ENCODE measurements at places on chromosomes 11 and 22.

DNA sequence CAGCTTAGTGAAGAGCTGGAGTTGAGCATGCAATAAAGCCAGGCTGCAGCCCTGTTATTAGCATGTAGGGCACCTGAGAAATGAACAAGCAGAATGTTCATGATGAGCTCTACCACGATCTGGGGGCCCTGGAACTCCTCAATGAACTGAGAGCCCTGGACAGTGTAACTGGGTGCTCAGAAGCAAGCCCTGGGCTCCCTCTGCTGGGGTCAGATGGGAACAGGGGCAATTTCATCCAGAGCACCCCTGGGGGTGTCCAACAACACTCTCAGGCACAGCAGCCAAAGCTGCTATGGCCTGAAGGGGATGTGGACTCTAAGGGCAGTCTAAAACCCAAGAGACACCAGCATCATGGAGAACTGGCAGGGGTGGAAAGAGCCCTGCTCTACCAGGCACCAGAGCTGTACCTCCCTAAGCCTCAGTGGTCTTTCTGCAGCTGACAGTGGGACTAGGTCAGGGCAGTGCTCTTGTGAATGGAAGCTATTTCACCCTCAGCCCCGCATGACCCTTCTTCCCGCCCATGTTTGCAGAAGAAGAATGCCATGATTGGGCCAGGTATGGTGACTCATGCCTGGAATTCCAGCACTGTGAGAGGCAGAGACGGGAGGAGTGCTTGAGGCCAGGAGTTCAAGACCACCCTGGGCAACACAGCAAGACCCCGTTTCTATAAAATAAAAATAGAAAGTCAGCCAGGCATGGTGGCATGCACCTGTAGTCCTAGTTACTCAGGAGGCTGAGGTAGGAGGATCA lies 28.9 kb downstream of the THOC5 start:
- DNase-seq = peak; percentile 4

DNA sequence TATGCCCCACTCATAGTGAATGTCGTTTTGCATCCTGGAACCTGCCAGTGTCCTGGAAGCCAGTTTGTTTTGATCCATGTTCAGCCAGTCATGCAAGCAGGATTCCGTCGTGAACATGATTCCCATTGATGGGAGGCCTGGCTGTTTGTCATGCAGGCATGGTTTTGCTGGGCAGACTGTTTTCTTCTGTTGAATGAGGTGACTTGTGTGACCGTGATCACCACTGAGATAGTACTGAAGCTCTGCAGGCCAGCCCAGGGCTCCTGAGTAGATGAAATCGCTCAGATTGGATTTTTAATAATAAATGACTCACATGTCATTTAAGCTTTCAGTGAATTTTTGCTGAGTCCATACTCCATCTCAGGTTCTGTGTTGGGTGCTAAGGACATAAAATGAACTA lies 117.8 kb downstream of the PDE2A start:
- DNase-seq = no peak

- no peak for DNase-seq
These were observed 911 bp downstream of the EMID1 start for GRCh38 chr22:29206372-29207242.

DNA sequence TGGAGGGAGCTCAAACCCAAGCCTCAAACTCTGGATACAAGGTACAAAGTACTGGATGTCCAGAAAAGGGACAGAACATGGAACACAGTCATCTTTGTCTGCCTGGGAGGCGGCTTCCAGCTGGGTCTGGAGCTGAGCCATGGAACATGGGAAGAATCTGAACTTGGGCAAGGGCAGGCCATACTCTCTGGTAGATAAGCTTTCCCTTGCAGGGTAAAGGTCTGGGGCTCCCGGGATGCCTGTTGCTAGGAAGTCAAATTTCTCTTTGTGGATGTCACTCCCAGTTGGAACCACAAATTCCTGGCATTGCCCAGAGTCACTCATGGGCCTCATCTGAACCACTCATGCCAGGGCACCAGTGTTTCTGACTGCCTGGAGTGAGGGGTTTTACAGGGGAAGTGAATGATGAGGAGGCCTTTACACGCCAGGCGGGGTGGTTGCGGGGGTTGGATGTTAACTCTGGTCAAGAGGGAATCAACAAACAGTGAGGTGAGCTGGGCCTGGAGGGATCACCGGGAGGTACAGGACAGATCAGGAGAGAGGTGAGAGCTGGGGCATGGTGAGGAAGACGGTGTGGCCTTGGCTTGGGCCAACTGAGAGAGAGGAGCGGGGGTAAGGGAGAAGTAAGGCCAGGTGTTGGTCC lies 5.7 kb downstream of the FTH1 start:
- no peak for DNase-seq

- DNase-seq = peak; percentile 43
These were observed 100.2 kb upstream of the GAL start for GRCh38 chr11:68584097-68584496.

DNA sequence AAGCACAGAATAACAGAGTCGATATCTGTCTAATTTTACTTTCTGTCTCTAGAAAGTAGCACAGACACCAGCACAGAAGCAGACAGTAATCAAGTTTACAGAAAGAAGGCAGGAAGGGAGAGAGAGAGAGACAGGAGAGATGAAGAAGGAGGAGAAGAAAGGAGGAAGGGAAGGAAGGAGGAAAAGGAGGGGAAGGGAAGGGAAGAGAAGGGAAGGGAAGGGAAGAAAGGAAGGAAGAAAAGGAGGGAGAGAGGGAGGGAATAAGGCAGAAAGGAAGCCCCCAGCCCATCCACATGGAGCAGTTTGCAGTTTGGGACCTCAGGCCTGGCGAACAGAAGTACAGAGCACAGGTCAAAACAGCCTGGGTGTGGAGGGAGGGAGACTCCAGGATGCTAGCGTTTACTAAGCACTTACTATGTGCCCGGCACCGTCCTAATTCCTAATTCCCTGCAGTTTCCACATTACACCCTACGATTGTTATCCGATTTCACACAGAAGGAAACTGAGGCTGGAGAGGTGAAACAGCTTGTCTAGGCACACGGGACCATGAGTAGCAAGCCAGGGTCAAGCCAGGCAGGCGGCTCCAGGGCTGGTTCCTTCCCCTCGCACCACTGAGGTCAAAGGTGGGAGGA lies 46.0 kb upstream of the WNT7B start:
- DNase-seq = no peak

DNA sequence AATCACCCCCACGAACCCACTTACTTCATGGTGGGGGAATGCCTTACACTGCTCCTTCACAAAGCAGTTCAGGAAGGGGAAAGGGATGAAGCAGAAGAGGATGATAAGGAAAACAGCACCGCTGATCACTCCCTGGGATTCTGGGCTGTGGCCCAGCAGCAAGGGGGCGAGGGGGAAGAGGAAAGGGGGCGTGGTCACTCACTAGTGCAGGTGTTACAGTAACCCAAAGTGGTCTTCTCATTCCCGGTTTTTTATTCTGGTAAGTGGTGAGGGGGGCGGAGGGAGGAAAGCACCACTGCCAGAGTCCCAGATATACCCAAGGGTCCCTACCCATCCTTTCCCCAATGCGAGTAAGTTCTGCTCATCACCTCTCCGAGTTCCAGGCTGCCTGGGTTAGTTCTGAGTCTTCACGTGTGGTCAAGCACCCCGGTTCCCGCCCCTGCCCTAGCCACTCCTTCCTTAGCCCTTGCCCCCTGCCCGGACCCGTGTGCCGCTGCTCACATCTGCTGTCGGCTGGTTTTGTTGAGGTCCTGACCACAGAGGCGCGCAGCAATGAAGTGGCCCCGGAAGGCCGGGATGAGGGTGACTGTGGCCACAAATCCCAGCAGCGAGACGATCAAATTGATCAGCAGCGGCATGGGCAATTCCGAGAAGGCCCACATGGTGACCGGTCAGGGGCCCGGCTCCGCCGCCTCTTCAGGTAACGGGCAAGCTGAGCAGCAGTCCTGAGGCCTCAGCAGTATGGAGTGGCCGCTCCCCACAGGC lies 477 bp downstream of the DPAGT1 start:
- DNase-seq = no peak

GRCh38 chr11:72676861-72677341 lies 2.7 kb upstream of the PDE2A start:
- peak; percentile 55 for DNase-seq

- no peak for DNase-seq
These were observed 14.9 kb upstream of the SREBF2 start for GRCh38 chr22:41818011-41818410.

DNA sequence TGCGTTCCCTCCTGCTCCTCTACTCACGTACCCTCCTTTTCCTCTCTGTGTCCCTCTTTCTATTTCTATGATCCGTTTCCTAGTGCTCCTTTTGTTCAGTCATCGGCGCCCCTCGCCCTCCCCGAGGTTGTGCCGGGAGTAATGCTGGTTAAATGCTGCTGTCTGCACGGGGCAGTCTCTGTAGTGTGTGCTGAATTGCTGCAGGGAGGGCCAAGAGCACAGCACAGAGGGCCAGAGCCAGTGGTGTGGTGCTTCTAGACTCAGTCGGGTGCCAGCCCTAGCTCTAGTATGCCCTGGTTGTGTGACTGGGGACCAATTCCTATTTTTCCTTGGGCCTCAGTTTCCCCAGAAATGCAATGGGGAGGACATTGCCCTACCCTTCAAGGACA lies 98.3 kb downstream of the PKNOX2 start:
- no peak for DNase-seq

DNA sequence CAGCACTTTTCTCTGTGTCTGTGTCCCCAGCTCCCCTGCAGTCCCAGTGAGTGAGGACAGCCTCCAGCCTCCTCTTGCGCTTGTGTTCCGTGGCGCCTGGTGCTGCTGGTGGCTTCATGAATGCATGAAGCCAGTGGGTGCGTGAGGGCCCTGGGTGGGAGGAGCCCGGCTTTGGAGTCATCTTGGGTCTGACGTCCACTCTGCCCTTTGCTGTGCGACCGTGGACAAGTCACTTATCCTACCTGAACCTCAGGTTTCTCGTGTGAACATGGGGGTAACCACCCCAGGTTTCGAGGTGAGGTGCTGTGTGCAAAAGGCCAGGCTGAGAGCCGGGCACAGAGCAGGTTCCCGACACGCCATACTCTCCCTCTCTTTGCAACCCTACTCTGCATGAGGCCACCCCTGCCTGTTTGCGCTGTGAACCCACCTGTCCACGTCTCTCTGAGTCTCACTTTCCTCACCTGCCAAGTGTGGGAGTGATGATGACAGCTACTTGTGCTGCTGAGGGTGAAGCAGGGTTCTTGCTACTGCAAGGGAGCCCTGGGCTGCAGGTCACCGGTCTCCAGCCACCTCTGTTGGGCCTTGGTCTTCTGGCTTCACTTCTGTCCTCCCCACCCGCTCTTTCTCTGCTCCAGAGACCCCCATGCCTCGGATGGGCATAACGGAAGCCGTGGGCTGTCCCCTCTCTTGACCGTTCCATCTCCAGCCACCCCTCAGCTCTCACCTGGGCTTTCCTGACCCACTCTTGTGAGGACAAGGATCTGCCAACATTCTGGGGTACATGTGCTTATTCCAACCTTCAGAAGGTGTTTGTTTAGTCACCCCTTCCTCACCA lies 537.6 kb downstream of the TBC1D22A start:
- no peak for DNase-seq

GRCh38 chr22:31120642-31121041 lies 2.1 kb upstream of the INPP5J start:
- no peak for DNase-seq

- no peak for DNase-seq
These were observed 43.6 kb upstream of the GALNT18 start for GRCh38 chr11:11665407-11665806.

- DNase-seq = no peak
These were observed 7.6 kb downstream of the BRSK2 start for GRCh38 chr11:1397146-1397861.

GRCh38 chr11:35349897-35350296 lies 69.5 kb downstream of the SLC1A2 start:
- no peak for DNase-seq

DNA sequence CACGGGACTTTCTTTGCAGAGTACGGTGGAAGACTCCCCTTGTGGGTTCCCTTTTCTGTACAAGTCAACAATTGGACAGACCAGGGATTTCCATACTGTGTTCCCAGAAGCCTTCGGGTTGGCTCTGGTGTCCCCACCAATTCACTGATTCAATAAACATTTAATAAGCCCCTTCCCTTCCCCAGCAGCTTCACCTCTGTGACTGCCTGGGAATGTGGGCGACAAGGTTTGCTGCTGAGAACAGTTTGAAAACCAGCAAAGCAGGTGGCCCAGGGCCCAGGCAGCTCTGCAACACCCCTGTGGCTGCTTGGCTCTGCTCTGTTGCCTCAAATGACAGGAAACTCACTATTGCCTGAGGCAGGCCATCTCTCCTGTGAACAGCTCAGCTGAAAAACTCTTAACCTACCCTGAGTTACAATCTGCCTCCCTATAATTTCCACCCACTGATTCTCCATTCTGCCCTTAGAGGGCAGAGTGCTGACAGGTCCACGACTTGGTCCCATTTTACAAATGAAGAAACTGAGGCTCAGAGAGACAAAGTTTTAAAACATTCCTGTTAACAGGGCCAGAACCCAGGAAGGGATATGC lies 10.4 kb downstream of the ADORA2A start:
- DNase-seq = no peak

GRCh38 chr11:129951201-129951865 lies 51.3 kb downstream of the PRDM10 start:
- no peak for DNase-seq

- DNase-seq = no peak
These were observed 27.9 kb downstream of the PRMT3 start for GRCh38 chr11:20415432-20415831.

DNA sequence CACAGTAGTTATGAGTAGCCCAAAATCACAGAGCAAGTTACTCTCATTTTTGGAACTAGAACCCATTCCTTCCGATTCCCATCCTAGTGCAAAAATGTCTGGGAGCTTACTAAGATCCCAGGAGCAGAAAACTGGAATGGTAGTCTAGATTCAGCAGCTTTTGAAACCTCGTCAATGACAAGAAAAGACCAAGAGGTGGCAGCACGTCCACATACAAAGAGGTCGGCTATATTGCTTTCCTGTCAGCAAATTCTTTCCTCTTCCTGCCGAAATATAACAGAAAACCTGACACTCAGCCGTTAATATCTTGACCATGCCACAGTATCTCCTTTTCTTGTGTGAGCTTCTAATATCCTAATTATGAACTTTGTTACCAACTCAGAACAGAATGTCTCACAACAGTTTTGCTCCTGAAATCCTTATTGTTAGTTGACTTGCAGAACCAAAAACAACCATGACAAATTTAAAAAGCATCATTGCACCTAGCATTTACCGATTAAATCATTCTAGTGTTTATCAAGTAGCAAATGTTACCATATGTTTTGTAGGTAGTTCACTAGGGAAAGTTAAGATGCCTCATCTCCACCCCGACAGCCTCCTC lies 92.8 kb upstream of the OR9G4 start:
- DNase-seq = no peak

DNA sequence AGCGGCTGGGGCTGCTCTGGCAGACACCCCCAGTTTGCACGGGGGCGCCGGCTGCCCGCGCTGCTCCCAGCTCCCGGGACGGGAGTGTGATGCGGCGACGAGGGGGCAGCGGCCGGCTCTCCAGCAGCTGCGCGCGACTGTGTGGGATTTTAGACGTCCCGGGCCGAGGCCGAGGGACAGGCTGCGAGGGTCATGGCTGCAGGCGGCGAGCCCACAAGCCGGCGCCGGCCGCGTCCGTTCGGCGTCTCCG lies 159 bp downstream of the FZD4 start:
- no peak for DNase-seq

DNA sequence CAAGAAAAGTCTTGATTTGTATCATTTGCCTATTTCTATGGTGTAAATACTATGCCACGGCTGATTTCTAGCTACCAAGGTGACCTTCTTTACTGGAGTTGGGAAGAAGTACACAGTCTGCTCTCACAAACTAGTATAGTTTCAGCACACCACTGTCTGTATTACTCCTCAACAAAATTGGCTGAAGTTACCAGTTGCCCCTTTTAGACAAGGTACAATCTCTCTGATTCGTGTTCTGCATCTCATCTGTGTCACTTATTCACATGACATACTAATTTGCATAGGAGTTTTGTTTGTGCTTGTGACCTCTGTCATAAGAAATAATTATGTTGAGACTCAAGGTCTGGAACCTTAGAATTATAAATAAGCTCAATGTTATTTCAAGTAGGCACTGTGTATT lies 97.3 kb downstream of the C11orf87 start:
- no peak for DNase-seq
